Adrenal gland (tissue), 19 donors: ENCODE measurements at places on chromosomes 3 and 15.

GRCh38 chr3:109392293-109392692 lies 54.9 kb upstream of the DPPA4 start:
- DNase-seq, result no peak

DNA sequence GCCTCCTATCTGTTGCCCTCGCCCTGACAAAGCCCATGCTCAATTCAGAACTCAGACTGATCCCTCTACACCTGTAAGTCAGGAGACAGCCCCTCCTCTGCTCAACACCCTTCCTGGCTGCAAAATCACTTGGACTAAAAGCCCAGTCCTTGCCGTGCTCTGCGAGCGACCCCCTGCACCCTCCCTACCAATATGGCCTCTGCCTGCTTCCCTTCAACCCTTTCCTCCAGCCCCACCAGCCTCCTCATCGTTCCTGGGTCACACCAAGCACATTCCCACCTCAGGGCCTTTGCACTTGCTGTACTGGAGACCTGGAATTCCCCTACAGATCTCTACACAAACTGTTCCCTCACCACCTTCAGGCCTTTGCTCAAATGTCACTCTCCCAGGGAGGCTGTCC lies 5.2 kb upstream of the SSUH2 start:
- DNase-seq, result no peak

DNA sequence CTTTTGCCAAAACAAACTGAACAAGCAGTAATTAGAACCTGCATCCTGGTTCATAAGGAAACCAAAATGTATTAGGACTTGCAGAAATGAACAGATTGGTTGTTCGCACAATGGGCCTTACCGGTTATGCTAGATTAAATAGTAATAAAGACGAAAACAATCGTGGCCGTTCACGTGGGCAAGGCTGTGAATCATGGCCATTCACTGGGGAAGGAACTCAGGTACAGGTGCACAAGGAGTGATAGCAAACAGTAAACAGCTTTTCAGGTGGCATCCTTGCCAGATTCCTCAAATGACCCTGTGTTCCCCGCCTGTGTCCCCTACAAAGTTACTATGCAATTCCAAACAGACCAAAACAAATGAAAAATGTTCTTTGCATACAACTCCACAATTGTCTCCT lies 8.2 kb downstream of the LRIG1 start:
- no peak for DNase-seq

DNA sequence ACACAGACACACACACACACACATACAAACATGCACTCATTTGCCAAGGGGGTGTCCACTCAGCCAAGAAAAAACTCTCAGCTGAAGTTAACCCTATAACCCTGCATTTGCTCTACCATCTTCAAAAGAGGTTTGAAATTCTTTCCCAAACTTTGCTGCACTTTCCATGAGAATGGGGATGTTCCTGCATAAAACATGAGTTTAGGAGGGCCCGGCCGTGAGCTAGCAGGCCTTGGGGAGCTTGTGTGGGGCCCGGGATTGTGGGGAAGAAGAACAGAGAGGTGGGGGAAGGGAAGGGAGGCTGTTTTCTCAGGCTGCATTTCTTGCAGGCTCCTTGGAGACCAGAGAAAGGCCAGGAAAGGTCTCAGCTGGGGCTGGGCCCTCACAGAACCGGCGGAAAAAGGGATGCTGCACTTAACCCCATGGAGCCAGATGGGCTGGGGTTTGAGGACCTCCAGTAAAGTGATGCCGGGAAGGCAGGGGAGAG lies 40.8 kb downstream of the SEMA5B start:
- DNase-seq, result no peak
